ENCODE measurements at places on chromosomes 12 and 14.

- no peak for DNase-seq
Observed at GRCh38 chr12:104998423-104999346, 12.6 kb downstream of the NOPCHAP1 start.

GRCh38 chr12:57086493-57087009 is 2.4 kb upstream of the NAB2 start:
- DNase-seq: peak; percentile 83

- DNase-seq: no peak
Observed at GRCh38 chr14:73762375-73762822, 48.2 kb upstream of the PNMA1 start.

DNA sequence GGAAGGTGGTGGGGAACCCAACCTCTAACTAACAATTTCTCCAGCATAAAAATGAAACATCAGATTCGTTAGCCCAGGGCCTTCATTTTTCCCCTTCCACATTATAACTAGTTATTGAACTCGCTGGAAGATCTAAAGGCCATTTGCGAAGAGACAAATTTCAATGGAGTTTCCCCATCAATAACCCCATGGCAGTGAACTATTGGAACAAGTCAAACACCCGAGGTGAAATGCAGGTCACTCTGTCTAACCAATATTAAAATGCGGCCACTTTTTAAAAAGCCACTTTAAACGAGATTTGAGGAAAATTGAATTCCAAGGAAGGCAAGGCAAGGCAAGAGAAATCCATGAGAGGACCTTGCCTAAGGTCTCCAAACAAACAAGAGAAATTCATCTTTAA is 4.5 kb upstream of the HOXC4 start:
- DNase-seq: no peak

DNA sequence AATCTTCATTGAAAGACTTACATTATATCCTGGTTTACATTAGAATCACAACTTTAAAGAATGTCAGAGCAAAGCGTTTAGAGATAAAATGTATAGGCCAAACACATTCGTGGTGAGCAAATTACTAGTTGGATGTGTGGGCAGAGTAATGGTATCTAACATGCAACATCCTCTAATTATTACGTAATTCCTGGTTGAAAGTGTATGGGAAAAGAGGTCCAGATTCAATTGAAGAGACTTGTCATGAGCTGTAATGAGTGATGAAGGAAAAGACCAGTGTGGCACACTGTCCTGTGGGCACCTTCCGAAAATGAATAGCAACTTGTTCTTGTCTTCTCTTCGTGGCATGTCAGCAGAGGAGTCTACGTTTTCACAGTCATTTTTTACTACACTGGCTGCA is 192.8 kb downstream of the LRIG3 start:
- DNase-seq: no peak

GRCh38 chr12:121532503-121533393 is 48.1 kb downstream of the KDM2B start:
- no peak for DNase-seq

- no peak for DNase-seq
Observed at GRCh38 chr12:88566430-88566829, 13.8 kb downstream of the KITLG start.

DNA sequence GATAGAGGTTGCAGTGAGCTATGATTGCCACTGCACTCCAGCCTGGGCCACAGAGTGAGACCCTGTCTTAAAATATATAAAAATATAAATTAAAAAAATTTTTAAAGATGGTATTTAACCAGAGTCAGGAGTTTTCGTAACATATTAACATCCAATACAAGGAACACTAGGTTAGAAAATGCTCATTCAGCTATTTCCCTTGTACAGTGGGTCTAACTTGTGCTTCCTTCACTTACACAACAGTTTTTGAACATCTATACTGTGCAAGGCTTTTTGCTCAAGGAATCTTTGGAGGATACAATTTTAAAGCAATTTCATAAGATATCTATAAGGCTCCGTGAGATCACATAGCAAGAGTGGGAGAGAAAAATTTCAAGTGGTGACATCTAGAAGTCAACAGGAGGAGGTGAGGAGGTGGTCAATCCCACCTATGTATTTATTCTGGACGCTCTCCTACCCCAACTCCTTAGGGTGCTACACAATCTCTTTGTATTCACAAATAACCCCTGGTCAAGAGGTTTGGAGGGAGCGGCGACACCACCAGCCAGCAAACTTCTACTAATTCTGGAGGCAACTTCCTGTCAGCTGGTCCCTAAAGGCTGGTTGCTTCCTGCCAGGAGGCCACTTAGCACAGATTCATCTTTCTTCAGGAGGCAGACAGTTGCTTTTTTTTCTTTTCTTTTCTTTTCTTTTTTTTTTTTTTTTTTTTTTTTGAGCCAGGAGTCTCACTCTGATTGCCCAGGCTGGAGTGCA is 22.2 kb downstream of the DUSP16 start:
- DNase-seq: no peak

GRCh38 chr12:48197549-48197970 is 5.5 kb downstream of the OR10AD1 start:
- DNase-seq: no peak

DNA sequence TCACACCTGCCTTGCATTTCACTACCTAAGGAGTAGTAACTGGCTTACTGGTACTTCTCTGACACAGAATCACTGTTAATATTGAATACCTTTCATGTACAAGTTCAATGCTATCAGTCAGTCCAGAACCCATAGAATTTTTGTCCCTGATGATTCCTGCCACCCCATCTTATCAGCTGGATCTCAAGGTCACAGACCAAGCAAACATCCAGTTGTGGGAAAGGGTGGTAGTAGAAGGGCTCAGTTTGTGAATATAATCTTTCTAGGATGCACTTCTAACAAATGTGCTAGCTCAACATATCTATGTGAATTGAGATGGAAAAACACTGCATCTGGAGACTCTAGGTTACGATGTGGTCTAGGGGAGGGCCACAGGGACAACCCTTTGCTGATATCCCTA is 14.1 kb downstream of the PPP1CC start:
- DNase-seq: no peak

DNA sequence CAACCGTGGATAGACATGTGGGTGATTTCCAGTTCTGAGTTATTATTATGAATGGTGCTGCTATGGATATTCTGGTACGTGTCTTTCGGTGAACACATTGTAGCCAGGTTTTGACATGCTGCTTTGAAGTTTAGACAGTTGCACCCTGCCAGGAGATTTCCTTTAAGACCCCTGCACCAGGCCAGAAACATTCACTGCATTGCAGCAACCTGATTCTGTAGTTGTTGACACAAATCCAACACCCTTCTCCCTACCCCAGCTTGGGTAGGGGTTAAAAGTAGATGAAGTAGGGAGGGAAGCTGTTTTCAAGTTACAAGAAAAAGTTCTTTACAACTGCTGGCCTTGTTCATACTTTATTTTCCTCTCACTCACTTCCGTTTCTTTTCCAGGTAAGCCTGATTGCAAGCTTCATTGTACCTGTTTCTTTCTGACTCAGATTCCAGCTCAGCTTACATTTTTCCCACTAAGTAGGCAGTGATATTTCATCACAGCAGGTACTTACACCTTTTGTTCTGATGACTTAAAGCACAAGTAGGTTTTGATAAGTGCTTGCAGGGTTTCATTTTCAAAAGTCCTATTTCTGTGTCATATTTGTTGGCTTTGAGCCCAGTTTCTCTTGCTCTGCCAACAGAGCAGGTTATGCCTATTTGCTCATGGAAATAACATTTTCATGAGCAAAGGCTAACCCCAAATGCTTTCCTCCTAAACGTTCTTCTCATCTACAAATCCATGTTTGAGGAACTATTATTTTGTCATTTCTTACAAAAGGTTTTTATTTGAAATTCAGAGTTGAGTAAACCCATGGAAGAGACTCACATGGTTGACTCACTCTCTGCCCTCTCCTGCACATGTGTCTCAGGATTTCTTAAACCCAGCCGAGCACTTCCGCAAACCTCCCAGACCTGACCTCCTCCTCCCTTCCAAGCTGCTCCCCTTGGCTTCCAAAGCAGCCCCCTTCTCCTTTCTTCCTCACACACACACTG is 12.1 kb upstream of the LTA4H start:
- DNase-seq: no peak

GRCh38 chr12:130258863-130259262 is 78.8 kb upstream of the PIWIL1 start:
- DNase-seq: no peak

DNA sequence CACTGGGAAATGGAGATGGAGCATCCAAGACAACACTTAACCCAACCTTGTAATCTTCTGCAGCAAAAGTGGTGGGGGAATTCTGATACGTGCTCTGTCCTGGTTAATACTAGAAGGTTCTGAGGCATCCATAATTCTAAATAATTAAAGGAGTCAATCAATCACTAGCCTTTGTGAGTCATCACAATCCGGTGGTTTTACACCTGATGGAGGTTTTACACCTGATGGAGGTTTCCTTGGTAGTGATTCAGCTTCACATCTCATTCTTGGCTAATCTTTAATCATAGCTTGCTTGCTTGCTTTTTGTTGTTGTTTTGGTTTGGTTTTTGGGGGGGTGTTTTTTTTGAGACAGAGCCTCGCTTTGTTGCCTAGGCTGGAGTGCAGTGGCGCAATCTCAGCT is 343.4 kb downstream of the DPF3 start:
- DNase-seq: no peak

DNA sequence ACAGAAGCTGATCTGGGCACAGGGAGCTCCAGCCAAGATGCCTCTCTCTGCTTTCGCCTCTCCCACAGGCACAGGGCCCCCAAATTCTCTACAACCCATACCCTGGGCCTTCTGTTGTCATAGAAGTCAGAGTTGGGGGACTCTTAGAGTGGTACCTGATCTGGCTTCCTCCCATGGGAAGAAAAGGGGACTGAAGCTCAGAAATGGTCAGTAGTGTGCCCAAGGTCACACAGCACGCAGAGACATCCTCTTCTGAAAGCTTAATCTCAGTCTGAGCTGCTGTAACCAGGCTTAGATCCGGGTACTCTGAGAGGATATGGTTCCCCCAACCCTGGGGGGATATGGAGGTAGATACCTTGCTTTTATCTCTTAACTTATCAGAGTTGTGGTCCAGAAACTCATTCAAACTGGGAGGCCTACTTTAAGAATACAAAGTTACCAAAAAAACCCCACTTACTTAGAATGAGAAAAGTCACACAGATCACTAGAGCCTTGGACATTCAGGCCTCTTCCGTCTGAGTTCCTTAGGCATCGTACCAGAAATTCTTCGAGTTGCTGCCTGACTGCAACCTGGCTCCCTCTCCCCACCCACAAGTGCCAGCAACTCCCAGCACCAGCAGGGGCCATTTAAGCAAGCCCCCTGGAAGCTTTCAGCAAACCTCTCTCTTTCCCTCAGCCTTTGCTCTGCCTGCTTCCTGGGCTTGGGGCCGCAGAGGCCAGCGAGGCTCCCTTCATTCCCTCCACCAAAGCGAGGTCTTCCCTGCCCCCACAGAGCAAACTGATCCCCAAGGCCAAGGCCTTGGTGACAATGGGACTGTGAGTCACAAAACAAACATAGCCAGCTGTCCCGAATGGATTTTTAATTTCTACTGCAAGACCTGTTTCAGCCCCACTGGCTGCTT is 13.9 kb downstream of the KRT7 start:
- DNase-seq: no peak

DNA sequence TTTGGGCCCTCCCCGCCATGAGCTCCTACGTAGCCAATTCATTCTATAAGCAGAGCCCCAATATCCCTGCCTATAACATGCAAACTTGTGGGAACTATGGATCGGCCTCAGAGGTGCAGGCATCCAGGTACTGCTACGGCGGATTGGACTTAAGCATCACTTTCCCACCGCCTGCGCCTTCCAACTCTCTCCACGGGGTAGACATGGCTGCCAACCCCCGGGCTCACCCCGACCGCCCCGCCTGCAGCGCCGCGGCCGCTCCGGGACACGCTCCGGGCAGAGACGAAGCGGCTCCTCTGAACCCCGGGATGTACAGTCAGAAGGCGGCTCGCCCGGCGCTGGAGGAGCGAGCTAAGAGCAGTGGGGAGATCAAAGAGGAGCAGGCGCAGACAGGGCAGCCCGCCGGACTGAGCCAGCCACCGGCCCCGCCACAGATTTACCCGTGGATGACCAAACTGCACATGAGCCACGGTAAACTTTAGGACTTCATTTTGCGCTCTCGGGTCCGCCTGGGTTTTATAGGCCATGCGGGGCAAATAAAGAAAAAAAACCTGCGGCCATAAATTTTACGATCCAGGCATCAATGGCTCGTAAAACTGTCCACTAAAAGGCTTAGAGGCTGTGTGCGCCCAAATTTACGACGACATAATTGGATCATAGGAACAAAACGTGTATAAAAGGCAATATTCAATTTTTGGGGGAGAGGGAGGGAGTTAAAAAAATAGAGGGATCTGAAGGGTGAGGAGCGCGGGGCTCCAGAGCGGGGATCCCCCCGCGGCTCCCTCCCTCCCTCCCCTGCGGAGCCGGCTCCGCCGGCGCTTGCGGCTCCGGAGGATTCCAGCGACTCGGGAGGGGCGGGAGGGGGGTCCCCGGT is 493 bp downstream of the HOXC5 start:
- peak; percentile 80 for DNase-seq

GRCh38 chr12:4807813-4808212 is 87.6 kb downstream of the GALNT8 start:
- DNase-seq: no peak

DNA sequence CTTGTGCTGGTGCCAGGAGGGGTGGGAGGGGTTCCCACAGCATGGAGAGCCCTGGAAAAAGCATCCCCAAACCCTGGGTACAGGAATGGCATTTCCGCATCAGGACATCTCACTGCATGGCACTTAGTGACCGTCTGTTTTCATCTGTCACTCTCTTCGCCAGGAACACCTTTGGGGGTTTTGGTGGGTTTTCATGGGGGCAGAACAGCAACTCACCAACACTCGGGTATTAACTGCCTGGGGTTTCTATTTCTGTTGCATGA is 3.5 kb downstream of the VSX2 start:
- no peak for DNase-seq

GRCh38 chr14:96077983-96078624 is 38.9 kb downstream of the C14orf132 start:
- DNase-seq: no peak

GRCh38 chr14:68777644-68778043 is 15.2 kb downstream of the ZFP36L1 start:
- DNase-seq: no peak

DNA sequence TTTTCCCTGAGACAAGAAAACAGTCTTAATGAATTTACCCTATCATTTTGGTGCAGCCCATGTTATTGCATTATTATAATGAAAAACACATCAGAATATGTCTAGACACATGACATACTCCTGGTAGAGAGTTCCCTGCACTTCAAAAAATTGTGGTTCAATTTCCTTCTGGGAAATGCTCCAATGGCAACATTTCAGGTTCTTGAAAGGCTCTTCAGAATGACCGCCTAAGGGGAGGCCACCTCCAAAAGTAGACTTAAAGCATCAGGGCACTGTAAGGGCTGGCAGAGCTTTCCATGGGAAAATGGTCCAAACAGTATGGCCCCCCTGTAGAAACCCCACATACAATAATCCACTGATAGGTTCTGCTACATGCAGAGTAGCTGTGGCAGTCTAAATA is 110.7 kb downstream of the SLC25A21 start:
- no peak for DNase-seq
